ENCODE measurements at places on chromosomes 7 and 10.

- DNase-seq, result no peak
Measured at GRCh38 chr10:13306103-13306502, 6.2 kb upstream of the PHYH start.

DNA sequence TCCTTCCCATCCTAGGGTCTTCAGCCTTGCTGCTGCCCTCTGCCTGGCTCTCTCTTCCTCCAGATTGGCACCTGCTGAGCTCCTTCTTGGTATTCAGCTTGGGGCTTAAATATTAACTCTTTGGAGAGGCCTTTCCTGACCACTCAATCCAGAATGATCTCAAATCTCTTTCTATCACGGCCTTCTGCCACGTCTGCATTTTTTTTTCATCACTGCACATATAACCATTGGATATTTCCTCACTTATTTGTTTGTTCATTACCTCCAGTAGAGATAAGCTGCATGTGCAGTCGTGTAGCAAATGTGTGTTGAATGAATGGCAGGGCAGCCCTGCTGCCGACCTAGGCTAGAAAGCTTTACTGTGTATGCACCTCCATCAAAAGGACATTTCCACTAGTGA lies 51.6 kb upstream of the MPP7 start:
- DNase-seq, result no peak

- DNase-seq, result no peak
Measured at GRCh38 chr10:114441107-114441506, 36.8 kb upstream of the AFAP1L2 start.

GRCh38 chr7:32680259-32681173 lies 185.2 kb downstream of the AVL9 start:
- no peak for DNase-seq

DNA sequence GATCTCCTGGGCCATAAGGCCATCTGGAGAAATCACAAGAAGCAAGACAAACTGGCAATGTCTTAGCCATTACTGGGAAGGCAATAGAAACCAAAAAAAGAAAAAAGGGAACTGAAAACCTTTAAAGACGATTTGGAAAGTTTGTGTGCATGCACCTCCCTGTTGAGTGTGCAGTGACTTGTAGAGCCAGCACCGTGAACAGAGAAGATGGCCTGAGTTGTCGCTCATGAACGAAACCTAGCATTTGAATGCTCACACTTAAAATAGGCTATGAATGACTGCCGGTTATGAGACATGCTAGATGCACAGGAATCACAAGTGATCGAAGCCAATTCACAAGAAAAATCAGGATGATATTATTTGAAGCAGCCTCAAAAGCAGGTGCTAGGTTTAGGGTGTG lies 151.3 kb upstream of the ADO start:
- no peak for DNase-seq

- peak; percentile 68 for DNase-seq
Measured at GRCh38 chr7:100208911-100209408, 10.8 kb upstream of the PVRIG start.

- no peak for DNase-seq
Measured at GRCh38 chr7:34036972-34037792, 131.8 kb downstream of the BMPER start.
